Stimulated activated CD4-positive, alpha-beta T cell treated with anti-CD3 and anti-CD28 coated beads, Interleukin-15, amount 100 ng/mL, for 1 hour (primary cell): ENCODE measurements at places on chromosomes 6 and 20.

GRCh38 chr6:116144605-116145004 lies 18.7 kb upstream of the COL10A1 start:
- DNase-seq: no peak

DNA sequence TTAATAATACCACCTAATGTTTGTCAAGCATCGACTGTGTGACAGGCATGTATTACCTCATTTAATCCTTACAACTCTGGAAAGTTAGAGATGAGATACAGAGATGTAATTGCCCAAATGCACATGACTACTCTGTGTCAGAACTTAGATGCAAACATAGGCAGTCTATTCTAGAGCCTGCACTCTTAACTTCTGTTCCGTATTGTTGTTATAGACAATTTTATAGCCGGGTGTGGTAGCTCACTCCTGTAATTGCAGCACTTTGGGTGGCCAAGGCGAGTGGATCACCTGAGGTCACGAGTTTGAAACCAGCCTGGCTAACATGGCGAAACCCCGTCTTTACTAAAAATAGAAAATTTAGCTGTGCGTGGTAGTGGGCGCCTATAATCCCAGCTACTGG lies 15.0 kb downstream of the IFT52 start:
- DNase-seq: no peak

GRCh38 chr6:7909323-7910276 lies 988 bp downstream of the TXNDC5 start:
- no peak for DNase-seq

- no peak for DNase-seq
Observed at GRCh38 chr6:118881440-118882313, 12.3 kb upstream of the ASF1A start.

DNA sequence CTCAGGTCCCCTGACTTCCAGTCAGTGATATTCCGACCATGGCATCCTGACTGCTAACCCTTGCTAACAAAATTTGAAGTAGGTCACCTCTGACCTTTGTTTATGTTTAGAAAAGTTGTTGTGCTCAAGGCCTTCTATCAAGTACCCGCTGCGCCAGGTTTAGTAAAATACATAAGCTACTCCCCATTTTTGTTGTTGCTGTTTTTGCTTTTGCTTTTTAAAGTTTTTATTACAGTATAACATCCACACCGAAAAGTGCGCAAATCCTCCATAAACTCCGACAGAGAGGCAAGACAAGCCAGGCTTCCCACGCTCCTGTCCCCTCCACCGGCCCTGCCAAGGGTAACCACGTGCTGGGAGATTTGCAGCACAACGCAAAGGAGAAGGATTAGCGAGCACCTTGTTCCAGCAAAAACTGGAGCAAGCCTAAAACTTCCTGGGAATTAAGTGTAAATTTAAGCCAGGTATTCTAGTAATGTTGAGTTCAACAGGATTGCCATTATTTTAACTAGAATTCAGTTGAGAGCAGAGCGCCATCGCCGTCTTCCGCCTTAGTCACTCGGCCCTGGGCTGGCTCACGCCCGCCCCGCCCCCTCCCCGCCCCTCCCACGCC lies 17.8 kb upstream of the HMGN4 start:
- peak; percentile 16 for DNase-seq

GRCh38 chr6:52423971-52424381 lies 3.8 kb downstream of the EFHC1 start:
- DNase-seq: no peak

- no peak for DNase-seq
Observed at GRCh38 chr6:16166871-16167608, 38.2 kb downstream of the MYLIP start.

- DNase-seq: no peak
Observed at GRCh38 chr6:53845280-53846195, 50.7 kb downstream of the LRRC1 start.

DNA sequence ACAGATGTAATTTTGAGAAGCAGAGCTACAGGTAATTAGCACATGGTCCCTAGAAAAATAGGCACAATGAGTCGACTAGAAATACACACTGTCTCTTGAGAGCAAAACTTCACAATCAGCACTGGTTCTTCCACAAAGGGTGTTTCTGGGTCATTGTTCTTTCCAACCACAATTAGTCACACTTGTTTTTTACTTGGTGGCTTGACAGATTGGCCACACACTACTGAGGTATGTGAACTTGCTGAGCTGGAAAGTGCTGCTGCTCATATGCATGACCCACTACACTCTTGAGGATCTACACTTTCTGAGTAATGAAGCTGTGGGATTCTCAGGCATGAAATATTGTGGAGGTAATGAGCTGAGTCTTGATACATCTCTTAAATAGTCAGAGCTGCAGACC lies 347.7 kb downstream of the BCKDHB start:
- DNase-seq: no peak

GRCh38 chr6:16800341-16800740 lies 39.1 kb upstream of the ATXN1 start:
- DNase-seq: no peak

DNA sequence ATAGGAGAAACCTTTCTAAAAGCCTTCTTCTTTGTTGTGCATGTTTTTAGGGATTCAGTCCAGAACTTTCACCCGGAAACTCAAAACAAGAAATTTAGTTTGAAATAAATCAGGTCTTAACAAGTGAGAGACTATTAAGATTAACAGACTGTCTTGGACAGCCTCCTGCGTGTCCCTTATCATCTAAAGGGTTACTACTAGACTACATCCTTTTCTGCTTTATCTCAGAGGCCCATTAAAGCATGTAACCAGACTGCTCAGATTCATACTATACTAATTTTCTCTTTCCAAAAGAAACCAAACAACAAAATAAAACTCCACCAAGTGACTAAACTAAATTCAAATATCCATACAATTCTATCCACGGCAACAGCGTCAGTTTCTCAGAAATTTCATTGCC lies 173.8 kb downstream of the GMPR start:
- no peak for DNase-seq

- DNase-seq: no peak
Observed at GRCh38 chr20:57946559-57947315, 236.9 kb upstream of the PMEPA1 start.

DNA sequence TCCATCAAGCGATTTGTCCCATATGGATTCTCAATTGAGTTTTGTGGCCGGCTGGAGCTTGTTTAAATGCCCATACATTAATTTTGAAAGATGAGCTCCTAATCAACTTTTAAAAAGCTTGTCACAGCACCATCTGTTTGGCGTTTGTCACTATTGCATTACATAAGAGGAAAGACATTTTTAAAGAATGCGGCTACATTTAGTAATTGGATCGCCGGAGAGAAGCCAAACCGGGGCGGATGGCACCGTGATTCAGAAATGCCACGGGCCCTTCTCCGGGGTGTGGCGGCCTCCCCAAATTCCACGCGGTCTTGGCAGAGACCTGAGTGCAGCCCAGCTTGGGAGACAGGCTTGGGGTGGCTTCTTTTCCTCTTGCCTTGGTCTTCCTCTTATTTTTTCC lies 67.7 kb upstream of the ZNFX1 start:
- no peak for DNase-seq

- no peak for DNase-seq
Observed at GRCh38 chr20:15794409-15794808, 778.8 kb downstream of the KIF16B start.

DNA sequence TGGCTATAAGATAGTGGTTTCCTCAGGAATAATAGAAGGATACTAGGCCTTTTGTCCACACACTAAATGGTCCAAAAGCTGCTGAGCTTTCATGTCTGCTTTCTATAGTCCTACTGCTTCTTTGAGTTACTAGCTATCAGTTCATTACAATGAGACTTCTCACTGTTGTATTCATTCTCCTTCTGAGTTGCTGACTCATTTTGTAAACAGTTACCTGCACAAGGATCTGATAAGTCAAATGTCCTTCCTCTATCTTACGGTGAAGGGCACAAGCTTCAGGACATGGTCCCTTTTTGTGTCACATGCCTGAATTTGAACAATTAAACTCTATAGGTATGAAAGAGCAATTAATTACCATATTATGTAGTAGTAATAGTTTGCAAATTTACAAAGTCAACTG lies 90.5 kb downstream of the MAN1A1 start:
- no peak for DNase-seq

DNA sequence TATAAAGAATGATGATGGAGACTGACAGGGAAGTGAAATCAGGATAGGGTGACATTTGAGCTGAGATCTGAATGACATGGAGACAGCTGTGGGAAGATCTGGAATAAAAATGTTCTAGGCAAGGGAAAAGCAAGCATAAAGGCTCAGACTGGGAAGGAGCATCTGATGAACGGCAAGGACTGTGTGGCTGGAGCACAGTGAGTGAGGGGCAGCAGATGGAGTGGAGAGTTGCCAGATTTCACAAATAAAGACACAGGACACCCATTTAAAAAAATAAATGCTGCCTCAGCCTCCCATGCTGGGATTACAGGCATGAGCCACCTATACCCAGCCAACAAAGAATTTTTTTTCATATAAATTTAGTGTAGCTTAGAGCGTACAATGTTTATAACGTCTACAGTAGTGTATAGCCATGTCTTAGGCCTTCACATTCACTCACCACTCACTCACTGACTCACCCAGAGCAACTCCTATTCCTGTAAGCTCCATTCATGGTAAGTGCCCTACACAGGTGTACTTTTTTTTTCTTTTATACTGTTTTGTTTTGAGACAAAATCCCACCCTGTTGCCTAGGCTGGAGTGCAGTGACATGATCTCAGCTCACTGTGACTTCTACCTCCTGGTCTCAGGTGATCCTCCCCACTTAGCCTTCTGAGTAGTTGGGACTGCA lies 2.4 kb upstream of the ZBTB24 start:
- DNase-seq: no peak

DNA sequence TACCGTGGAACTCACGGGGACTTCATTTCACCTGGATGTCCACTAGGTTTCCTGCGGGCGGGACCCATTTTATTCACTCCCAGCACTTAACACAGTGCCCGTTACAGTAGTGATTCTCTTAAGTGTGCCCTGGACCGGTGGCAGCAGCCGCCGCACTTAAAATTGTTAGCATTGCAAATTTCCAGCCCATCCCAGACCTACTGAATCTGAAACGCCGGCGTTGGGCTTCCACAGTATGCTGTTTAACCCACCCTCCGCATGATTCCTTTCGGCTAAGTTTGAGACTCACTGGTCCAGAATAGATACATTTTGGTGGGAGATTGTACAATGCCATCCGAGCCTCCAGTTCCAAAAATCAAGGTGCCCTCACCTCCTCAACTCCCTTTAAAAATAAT lies 967 bp downstream of the SMPDL3A start:
- DNase-seq: no peak

- no peak for DNase-seq
Observed at GRCh38 chr6:7828124-7828523, 82.5 kb downstream of the TXNDC5 start.

DNA sequence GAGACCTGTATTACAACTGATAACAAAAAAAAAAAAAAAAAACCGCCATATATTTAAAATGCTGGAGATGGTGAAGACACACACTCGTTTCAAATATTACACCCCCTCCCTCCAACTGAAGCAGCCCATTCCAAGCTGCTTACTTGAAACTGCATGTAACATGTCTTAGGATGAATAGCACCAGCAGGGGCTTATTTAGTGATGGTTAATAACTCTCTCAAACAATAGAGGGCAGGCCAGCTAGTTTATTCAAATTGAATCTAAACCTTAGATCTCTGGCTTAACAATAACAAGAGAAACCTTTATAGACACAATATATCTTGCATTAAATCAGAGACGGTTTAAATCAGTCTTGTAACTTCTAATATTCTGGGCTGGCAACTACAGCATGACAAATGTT lies 9.3 kb upstream of the JPH2 start:
- DNase-seq: no peak

GRCh38 chr6:63716169-63716568 lies 80.6 kb downstream of the PHF3 start:
- DNase-seq: no peak

DNA sequence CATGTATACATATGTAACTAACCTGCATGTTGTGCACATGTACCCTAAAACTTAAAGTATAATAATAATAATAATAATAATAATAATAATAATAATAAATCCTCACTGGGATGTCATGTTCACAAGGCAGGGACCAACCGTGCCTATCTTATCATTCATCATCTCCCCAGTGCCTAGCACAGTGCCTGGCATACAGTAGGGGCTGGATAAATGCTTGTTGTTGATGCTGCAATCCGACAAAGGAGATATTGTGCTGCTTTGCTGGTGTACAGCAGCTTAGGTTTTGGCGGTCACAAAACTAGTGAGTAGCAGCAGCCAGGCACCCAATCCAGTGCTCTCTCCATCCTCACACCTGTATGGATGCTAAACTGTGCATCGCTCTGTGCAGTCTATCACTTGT lies 94.1 kb upstream of the ASF1A start:
- DNase-seq: no peak

GRCh38 chr6:119626884-119627619 lies 277.5 kb upstream of the MAN1A1 start:
- no peak for DNase-seq
